ENCODE measurements at places on chromosomes 6 and 20.

DNA sequence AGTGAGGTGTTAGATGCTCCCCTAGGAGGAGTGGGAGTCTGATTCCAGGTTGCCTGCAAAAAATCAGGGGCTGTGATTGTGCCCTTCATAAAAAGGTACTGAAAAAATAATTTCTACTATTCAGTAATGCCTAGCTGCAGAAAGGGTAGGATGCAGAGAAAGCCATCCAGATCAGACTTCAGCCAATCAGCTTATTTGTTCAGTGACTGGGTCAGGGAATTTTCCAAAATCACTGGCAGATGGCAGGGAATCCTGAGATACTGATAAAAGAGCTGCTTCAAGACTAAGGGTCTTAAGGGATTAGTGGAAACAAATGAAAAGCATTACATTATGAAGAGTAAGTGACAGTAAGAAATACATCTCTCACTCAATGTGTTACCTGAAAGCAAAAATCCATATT lies 42.8 kb upstream of the MTRF1L start:
- DNase-seq: no peak

DNA sequence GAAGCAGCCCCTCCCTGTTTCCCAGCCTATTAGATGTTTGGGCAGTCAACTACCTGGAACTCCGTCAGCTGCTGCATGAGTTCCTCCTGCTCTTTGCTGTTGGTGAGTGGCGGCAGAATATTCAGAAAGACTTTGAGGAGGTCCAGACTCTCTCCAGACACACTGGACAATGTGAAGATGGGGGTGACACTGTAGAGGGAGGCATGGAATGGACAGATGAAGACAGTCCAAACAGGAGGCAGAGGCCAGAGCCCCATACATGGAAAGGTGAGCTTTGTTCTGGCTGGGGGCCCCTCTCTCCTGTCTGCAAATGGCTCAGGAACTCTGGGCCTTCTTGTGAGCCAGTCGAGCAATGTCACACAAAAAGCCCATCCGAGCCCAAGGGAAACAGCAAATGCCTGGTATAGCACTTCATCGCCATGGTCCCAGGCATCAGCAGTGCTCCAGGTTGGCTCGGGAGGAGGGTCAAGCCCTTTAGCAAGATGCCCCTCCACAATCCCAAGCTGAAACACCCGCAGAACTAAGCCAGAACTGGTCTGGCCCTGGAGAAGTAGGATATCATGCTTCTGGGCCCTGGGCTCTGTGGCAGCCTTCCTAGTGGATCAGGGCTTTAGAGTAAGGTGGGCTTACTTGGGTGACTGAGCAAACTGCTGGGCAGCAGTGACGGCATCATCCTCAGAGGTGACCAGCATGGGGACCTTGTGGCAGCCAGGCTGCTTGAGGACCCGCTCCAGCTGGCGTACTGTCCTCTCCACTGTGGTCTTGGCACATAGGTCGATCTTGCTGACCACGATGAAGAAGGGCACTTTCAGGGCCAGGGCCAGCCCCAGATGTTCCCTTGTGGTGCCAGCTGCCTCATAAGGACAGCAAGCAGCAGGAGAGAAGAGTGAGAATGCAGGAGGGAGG lies 4.9 kb downstream of the GTPBP2 start:
- no peak for DNase-seq

DNA sequence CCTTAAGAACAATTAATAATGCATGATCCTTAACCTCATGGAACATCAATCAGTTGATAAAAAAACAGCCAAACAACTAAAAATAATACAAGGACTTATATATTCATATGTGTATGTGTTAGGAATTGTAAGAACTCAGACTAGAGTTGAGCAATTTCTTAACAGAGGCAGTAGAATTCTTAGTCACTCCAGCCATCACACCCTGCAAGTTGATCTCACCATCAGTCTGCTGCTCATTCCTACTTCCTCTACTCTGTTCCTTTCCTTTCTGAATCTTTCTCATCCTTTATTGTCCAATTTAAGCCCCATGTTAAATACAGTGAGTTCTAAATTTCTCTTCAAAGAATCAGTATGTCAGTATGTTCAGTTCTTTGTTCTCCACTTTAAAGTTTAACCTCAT lies 2.6 kb downstream of the ZNF165 start:
- no peak for DNase-seq

DNA sequence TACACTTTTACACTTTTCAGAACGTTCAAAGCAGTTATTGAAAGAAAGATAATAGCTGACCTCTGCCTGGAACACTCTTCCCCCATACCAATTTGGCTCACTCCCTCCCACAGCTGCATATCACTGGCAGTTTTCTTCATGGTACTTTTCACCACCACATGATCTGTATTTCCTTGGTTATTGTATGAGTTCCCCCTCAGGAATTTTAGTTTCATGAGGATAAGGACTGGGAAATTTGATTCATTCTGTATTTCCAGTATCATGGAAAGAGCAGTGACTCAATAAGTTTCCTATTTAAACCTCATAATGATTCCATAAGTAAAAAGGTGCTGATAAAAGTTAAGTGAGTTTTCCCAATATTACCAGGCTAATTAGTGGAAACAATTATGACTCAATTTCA lies 16.0 kb downstream of the HTR1B start:
- no peak for DNase-seq

DNA sequence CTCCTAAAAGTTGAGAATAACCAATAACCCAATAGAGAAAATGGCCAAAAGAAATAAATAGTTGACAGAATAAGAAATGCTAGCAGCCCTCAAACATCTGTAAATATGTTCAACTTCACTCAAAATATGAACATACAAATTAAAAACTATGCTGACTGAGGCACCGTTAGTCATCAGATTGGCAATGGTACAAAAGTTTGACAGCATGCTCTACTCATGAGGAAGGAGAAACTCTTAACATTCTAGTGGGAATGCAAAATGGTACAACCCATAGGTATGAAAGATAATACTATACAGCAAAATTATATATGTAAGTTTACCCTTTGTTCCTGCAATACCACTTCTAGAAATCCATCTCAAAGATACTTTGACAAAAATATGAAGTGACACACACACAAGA lies 1.6 kb upstream of the ZSCAN12 start:
- DNase-seq: no peak

DNA sequence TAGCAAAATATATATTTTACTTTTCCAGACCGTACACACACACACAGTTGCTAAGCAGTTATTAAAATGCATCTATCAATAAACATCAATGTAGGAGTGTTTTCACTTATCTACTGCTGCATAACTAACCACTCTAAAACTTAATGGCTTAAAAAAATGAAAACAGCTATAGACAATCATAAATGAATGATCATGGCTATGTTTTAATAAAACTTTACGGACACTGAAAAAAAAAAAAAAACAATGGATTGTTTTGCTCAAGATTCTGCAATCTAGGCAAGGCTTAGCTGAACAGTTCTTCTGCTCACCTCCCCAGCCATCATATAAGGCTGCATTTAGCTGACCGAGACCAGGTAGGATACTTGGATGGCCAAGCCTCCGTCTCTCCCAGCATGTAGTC lies 125.4 kb upstream of the CCDC28A start:
- no peak for DNase-seq

GRCh38 chr6:156587071-156587470 lies 190.1 kb upstream of the ARID1B start:
- DNase-seq: no peak

DNA sequence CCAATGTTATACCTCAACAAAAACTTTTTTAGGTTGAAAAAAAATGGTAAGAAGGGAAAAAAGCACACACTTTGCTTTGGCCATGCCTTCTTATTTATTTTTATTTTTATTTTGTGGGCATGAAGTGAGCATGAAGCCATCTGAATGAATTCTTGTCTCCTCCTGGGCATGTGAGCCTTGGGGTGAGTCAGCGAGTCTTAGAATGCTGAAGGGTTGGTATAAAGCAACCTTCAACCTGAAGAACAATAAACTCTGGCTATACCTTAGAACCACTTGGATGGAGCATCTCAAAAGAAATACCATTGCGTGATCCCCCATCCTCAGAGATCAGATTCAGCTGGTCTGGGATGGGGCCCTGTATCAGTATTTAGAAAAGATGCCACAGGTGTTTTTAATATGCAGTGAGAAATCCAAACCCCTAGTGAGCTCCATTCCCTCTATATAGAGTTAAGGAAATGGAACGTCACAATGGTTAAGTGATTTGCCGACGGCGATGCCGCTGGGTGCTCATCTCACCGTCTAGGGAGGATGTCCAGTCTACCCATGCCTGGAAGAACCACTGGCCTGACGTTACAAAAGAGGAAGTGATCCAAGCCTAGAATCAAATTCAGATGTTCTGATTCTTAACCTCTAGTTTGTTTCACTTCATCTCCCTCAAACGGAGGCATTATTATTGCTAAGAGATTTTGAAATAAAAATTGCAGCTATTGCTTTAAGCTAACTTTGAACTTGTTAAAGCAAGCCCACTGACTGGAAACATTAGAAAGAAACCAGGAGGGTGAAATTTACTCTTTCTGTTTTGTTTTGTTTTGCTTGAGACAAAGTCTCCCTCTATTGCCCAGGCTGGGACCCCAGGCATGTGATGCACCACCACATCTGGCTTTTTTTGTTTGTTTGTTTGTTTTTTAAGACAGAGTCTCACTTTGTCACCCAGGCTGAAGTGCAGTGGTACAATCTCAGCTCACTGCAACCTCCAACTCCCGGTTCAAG lies 67.1 kb downstream of the EDN1 start:
- no peak for DNase-seq

DNA sequence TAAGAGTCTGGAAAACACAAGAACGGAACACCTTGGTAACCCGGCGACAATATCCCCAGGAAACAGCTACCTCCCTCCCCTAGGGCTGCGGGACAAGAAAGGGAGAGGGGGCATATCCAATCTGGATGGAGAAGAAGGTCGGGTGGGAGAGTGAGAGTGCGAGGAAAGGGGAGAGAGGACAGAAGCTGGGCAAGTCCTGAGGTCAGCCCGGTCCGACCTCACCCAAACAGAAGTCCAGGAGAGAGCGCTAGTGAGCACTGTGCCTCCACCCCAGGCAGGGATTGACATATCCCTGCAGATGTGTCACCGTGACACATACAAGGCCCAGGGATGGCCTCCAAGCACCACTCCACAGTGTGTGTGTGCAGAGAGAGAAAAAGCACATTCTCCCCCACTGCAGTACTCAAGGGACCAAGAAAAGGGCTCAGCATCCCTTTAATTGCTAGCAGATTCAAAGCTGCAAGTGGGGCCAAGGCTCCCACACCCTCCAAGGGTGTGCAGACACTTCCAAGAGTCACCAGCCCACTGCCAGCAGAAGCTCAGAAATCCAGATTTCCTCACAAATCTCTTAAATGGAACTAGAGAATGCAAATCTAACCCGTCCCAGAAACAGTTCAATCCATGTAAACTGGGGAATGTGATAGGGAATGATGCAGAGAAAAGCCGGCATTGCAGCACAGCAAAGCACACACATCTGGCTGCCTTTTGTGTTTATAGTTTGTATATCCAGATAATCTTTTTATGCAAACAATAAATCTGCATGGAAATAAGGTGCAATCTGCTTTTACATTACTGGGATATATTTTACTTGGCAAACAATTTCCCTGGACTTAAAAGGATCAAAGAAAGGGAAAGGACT lies 3.1 kb downstream of the PXDC1 start:
- DNase-seq: peak; percentile 24

GRCh38 chr6:160174681-160175080 lies 53.1 kb downstream of the SLC22A1 start:
- no peak for DNase-seq

DNA sequence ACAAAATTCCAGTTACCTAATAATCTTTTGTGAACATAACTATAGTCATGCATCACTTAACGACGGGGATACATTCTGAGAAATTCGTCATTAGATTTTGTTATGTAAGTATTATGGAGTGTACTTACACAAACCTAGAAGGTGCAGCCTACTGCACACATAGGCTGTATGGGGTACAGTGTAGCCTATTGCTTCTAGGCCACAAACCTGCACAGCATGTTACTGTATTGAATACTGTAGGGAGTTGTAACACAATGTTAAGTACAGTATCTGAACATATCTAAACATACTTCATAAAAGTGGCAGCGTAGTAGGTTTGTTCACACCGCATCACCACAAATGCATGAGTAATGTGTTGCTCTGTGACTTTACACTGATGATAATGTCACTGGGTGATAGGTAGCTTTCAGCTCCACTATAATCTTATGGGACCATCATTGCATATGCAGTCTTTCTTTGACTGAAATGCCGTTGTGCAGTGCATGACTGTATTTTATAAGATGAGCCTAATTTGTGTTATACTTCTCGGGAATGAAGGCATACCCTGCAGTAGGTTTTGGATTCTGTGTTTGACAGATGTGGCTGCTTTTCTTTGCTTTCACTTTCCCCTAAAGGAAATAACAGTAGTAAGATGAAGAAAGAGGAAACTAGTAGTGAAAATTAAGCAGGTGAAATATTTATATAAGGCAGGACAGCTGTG lies 365.6 kb downstream of the FARS2 start:
- DNase-seq: no peak

DNA sequence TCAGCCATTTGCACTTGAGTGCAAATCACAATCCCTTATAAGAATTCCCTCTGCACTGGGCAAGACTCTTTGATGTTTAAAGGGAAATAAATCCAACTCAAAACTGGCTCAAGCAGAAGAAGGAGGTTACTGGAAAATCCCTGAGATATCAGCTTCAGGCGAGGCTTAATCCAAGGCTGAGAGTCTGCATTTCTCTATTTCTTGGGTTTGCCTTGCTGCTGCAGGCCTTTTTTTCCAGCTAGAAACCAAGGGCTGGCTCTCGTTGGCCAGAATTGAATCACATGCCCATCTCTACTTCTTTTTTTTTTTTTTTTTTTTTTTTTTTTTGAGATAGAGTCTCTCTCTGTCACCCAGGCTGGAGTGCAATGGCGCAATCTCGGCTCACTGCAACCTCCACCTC lies 11.7 kb downstream of the HCK start:
- DNase-seq: no peak

DNA sequence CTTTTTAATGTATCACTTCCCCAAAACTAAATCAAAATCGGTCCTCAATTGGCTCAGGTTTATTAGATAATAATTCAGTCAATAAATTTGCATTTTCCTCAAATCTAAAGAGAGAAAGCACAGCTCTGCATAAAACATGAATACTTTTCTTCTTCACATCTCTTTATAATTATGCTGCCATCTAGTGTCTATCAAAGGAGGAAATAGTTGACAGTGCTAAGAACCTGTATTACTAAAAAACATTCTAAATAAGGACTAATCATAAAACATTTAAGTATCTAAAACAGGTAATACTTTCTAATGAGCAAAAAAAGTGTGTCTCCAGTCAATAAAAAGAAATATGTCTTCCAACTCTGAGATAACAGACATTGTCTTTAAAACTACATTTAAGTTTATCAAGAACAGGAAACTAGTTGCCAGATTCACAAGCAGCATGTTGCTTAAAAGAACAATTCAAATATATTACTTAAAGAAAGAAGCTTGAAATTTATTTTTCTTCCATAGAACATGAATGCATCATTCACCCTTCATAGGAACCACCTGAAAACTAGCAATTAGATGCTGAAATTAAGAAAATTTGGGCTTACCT lies 56.5 kb upstream of the DST start:
- no peak for DNase-seq

DNA sequence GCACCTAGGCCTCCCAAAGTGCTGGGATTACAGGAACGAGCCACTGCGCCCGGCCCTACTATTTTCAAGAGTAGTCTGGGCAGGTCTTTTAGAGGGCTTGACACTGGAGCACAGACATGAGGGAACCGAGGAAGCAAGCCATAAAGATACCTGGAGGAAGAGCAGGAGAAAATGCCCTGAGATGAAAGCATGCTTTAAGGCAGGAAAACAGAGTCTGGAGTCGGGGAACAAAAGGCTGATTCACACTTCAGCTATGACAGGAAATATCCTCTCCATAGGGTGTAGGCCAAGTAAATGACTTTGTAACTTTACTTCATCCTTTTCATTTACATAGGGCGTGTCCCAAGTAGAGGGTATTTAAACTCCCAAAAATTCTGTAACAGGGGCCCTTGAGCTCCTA lies 4.3 kb upstream of the SERINC3 start:
- no peak for DNase-seq

Data from activated B cell treated with CpG ODN at 0.5 μM for 24 hours (primary cell).